Ovary (tissue), 10 donors: ENCODE measurements at places on chromosomes 11 and 22. TPM values are rescaled to one million over a fixed set of nuclear protein-coding genes. Genes with fewer than 3 reads are reported as not detected.
A peak's percentile ranks its signal among the peaks of the same experiment; 100 is the strongest.

- DNase-seq, result peak; percentile 82
These were observed 33.7 kb upstream of the MPPED1 start for GRCh38 chr22:43377896-43378704.

Gene COA4
- polyA plus RNA-seq, result 55.7 TPM

DNA sequence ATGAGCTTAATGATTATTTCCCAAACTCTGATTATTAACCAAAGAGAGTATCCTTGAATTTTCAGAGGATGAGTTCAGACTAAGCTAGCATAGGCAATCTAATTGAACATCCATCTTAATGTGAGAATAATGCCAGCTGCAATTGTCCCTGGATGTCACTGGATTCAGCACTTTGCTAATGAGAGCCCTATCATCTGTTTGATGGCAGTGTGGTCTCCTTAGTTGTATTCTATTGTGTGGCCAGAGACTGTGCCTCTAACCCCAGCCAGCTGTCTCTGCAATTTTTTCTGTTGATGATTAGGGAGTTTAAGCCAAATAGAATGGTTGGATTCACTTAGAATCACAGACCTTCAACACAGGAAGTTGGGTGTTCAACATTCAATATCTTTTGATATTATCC is 1249.5 kb downstream of the FAM181B start:
- DNase-seq, result no peak

DNA sequence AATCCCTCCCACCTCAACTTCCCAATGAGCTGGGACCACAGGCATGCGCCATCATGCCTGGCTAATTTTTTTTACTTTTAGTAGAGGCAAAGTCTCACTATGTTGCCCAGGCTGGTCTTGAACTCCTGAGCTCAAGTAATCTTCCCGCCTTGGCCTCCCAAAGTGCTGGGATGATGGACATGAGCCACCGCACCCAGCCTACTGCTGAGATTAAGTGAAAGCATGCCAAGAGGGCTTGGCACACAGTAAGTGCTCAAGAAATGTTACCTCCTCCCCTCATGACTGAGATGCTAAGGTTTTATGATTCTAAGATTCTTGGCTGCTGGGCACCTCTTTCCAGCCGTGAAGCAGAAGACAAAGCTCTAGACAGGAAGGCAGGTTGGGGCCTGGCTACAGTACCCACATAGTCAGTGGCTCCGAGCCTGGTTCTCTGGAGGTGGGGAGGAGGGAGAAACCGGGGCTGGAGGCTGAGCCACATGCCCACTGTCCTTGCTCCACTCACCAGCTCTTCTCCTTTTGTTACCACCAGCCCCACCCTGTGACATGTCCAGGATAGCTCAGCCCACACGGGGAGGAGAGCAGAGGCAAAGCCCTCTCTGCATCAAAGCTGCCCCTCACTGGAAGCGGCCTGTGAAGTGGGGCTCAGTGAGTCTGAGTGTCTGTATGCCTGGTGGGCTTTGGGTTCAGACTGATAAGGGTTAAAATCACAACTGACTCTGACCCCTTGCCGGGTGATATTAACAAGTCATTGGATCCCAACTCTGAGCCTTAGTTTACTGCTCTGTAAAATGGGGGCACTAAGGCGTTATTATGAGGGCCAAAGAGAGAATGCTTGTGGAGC is 12.9 kb downstream of the ARHGEF17 start:
- peak; percentile 21 for DNase-seq

Gene CDC45
- 1.4 TPM for polyA plus RNA-seq

DNA sequence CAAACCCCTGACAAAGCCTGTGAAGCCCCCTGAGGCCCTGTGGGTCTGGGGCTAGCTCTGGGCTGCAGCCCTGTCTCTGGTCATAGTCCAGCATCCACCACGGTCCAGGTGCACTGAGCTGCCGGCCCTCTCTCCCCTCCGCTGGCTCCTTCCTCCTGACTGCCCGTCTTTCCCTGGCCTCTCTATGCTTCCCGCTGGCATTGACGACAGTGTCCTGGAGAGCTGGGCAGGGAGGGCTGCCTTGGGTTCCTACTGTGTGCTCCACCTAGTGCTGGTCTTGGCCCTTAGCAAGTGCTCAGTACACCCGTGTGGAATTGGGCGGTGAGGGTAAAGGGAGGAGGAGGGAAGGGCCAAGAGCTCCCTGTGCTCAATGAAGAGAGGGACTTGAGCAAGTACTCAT is 868 bp upstream of the MYEOV start:
- no peak for DNase-seq

Gene SCGB1D2
- not detected for polyA plus RNA-seq

Gene C22orf42
- not detected for polyA plus RNA-seq

DNA sequence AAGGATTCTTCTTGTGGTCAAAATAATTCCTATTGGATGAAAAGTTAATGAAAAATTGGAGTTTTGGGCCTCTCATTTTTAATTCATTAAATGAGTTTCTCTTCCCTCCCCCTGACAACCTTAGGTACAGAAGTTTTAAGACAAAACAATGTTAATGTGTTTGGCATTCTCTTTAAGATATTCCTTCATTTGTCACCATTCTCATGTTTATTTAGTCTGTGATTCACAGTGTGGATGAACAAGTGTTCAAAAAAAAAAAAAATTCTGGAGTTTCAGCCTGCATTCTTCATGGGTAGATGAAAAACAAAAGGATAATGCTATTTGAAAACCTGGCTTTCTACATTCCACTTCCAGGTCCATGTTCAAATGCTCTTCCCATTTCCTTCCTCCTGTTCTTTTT is 172.6 kb upstream of the LUZP2 start:
- no peak for DNase-seq

Gene NAV2
- 7.8 TPM for polyA plus RNA-seq

Gene SYT7
- 1.7 TPM for polyA plus RNA-seq

DNA sequence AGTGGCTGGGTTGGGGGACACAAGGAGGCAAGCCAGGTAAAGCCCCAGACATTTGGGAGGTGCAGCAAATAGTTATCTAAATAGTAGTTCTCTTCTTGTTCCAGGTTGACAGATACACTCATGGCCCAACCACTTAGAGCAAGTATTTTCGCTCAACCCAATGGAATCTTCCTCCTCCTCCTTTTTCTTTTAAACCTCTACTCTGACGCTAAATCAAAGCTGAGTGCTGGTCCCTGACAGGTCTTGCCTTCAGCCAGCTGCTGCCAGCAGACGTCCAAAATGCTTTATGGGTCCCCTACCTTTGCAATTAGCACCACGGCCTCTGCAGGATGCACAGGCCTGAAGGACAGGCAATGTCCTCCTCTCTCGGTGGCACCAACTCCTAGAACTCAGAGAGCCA is 558.5 kb downstream of the MIAT start:
- DNase-seq, result no peak

DNA sequence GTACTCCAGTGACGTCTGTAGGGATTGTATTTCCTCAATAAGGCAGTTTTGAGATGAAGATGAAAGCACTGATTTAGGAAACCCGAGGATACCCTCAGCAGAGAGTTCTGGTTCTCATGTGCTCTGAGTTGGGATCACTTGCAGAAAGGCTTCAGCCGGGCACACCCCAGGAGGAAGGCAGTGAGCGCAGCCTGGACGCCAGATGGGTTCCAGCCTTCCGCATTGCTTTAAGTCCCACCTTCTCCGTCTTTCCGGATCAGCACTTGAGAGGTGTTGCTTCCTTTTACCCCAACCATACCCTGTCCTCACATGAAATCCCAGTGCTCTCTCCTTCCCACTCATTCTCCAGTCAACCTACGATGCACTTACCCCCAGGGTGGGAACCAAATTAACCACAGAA is 239.5 kb upstream of the CADM1 start:
- no peak for DNase-seq

DNA sequence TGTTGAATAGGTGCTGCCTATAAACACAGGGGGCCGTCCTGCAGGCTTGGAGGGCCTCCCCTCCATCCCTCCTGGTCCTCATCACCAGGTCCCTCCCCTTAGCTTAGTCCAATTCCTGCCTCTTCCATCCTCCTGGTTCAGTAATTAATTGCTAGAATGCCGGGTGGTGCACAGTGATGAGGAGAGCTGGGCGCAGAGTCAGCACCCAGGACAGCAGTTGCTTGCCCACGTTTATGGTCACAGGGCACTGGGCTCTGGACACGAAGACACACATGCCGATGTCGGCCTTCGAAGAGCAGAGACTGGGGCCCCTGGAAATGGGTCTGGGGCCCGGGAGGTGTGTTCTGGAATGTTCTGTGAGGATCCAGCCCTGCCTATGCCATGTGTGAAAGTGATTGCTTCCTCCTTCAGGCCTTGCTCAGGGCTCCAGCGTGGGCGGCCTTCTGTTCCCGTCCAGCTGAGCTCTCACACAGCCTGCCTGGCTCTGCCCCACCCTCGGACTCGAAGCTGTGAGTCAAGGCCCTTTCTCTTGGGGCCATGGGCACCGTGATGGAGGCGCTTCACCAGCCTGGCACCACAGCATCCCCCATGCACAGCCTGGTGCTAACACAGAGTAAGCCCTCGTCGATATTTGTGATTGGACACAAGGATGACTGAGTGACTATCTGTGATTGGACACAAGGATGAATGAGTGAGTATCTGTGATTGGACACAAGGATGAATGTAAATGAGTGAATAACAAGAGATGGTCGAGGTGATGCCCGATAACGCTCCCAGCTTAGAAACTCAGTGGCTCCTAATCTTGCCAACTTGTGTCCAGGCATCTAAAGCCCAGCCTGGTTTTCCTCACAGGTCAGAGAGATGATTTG is 884.7 kb downstream of the BRD1 start:
- no peak for DNase-seq

Gene ELMOD1
- polyA plus RNA-seq, result 0.38 TPM

DNA sequence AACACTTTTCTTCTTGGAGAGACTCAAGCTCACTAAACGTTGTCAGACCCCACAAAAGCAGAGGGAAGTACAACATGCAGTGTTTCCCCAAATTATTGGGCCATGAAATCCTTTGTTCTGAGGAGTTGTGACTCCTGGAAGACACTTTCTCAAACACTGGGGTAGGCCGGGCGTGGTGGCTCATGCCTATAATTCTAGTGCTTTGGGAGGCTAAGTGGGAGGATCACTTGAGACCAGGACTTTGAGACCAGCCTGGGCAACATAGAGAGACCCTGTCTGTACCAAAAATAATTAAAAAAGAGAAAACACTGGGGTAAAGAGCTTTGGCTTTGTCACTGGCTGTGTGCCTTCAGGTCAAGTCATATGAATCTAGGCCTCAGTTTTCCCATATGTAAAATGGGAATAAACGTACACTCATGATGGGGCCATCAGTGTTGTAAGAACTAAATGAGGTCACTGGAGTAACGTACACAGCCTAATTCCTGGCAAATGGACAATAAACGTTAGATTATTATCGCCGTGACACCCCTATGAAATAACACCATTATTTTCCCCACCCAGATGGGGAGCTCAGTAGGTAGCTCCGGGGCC is 92.0 kb downstream of the RRM1 start:
- no peak for DNase-seq

GRCh38 chr11:12689029-12689755 is 15.0 kb downstream of the TEAD1 start:
- DNase-seq, result no peak

Gene DLG2
- polyA plus RNA-seq, result 2.5 TPM

DNA sequence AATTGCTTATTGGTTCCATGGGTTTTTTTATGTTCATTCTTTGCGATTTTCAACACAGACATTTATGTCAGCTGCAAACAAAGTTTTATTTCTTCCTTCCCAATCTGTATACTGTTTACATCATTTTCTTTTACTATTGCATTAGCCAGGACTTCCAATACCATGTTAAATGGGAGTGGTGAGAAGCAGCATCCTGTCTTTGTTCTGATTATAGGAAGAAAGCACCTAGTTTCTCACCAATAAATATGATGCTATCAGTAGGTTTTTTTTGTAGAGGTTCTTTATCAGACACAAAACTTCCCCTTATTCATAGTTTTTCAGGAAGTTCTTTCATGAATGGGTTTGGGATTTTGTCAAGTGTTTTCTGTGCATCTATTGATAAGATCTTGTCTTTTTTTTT is 28.0 kb upstream of the OR8B8 start:
- DNase-seq, result no peak

GRCh38 chr22:31647066-31647465 is 14.9 kb downstream of the PISD start:
- DNase-seq, result no peak

DNA sequence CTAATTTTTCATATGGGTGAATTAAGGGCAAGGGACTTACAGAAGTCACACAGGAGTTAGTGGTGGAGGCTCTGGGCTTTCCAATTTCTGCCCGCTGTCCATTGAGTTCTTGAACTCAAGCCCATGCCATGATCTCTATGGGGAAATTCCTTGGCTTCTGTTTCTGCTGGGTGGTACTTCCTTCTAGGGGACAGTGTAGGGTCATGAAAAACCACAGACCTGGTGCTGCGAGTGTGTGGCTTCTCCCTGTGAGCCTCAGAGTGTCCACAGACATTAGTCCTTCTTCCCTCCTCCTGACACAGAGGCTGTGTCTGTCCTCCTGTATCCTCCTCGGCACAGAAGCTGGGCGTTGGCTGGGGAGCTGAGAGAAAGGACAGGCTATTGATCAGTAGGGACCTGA is 6.3 kb upstream of the SEZ6L start:
- no peak for DNase-seq

Gene CCDC73
- polyA plus RNA-seq, result 0.28 TPM

- peak; percentile 78 for DNase-seq
These were observed 670 bp downstream of the NEFH start for GRCh38 chr22:29480512-29481264.

GRCh38 chr11:110295531-110296225 is 736 bp downstream of the RDX start:
- DNase-seq, result peak; percentile 59

Gene APOL4
- polyA plus RNA-seq, result 5.6 TPM

DNA sequence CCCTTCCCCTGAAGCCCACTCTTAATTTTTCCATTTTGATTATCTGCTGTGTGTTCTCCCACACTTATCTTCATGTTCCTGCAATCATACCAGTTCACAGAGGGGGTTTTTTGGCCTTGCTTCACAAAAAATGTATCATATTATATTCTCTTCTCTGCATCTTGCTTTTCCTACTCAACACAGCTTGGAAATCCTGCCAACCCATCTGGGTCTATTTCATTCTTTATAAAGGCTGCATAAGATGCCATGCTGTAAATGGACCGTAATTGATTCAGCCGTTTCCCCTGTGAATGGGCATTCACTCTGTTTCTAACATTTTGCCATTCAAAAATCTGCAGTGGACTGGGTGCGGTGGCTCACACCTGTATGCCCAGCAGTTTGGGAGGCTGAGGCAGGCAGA is 30.5 kb downstream of the CD6 start:
- no peak for DNase-seq

Gene ARHGAP42
- 5.1 TPM for polyA plus RNA-seq
